Midbrain (tissue), 1 donor: ENCODE measurements at places on chromosomes 2 and 18.
A peak's percentile ranks its signal among the peaks of the same experiment; 100 is the strongest.

GRCh38 chr2:33365264-33365970 lies 111.0 kb upstream of the RASGRP3 start:
- no peak for DNase-seq

DNA sequence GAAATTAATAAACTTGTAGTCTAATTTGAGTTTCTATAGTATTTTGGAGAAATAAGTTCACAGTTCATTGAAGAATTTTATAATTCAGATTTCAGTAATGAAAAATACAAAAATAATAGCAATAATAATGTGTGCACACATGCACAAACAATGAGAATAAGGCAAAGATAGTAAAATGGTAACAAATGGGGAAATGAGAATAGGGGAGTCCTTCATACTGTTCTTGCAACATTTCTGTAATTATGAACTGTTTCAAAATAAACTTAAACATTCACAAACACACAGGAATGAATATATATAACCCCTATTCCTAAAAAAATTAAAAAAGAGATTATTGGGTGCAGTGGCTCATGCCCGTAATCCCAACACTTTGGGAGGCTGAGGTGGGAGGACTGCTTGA lies 63.9 kb downstream of the SPRED2 start:
- no peak for DNase-seq

- no peak for DNase-seq
Observed at GRCh38 chr18:25921677-25922421, 168.6 kb downstream of the SS18 start.

GRCh38 chr2:186697536-186697935 lies 3.7 kb downstream of the FAM171B start:
- DNase-seq, result no peak

DNA sequence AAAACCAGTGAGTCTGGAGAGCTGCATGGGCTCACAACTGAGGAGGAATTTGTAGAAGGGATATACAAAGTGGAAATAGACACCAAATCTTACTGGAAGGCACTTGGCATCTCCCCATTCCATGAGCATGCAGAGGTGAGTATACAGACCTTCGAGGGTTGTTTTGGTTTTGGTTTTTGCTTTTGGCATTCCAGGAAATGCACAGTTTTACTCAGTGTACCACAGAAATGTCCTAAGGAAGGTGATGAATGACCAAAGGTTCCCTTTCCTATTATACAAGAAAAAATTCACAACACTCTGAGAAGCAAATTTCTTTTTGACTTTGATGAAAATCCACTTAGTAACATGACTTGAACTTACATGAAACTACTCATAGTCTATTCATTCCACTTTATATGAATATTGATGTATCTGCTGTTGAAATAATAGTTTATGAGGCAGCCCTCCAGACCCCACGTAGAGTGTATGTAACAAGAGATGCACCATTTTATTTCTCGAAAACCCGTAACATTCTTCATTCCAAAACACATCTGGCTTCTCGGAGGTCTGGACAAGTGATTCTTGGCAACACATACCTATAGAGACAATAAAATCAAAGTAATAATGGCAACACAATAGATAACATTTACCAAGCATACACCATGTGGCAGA lies 3.6 kb downstream of the TTR start:
- DNase-seq, result no peak

DNA sequence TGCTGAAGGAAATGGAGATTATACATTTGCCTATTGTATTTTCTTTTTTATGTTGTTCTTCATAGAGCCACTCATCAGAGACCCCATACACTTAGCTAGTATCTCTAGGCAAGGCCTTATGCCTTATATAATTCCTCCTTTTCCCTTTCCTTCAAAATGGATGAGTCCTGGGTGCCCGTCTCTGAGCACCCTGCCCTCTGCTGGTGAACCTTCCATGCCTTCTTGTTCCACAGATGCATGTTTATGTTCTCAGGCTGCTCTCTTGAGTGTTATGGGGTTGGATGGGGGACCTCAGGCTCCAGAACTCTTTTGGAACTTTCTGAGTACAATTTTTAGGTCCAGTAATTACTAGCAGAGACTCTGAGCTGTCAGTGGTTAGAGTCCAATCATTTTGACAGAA lies 368.6 kb upstream of the SPRED2 start:
- no peak for DNase-seq

DNA sequence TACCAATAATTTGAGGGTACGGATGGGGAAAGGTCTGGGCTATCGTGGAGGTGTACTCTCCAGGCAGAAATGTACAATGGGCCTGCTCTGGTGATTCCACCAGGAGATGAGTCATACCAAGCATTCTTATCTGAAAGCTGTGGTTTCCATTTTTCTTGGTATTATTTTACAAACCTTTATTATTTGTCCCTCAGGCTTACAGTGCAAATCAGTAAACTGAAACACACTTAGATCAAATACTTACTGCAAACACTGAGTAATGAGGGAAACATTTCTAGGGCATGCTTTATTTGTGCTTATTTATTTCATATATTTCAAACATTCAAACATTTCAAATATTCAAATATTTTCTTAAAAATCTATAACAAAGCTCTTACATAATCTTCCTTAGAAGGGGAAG lies 319.8 kb downstream of the RND3 start:
- no peak for DNase-seq

DNA sequence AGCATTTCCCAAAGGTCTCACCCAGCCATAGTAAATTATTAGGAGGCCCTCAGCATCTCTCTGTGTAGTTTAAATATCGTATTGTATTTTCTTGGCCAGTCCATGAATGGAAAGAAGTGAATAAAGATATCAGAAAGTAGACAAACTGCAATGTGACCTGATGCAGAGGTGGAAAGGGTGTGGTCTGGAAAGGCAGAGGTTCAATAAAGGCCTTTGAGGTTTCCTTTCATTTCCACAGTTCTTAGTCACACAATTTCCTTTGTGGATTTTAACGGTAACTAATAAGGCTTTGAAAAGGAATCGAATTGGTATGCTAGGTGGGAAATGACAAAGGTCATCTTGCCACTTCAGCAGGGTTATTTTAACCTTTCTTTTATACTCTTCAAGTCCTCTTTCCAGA lies 20.1 kb upstream of the WIPF1 start:
- no peak for DNase-seq

DNA sequence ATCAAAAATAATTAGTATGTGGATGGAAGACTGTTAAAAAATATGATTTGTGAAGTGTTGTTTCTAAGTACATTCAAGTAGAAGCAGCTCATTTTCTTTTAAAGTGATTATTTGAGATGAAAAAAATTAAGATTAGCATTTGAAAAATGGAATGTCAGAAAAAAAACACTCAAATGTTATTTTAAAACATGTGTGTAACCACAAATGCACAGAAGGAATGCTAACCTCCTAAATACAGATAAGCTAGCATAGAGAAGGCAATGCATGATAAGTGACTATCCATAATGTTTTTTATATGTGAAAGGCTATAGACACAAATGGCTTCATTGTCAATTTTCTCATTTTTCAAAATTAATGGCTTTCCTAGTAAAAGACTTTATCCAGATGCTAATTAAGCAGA lies 198.9 kb downstream of the NYAP2 start:
- no peak for DNase-seq

DNA sequence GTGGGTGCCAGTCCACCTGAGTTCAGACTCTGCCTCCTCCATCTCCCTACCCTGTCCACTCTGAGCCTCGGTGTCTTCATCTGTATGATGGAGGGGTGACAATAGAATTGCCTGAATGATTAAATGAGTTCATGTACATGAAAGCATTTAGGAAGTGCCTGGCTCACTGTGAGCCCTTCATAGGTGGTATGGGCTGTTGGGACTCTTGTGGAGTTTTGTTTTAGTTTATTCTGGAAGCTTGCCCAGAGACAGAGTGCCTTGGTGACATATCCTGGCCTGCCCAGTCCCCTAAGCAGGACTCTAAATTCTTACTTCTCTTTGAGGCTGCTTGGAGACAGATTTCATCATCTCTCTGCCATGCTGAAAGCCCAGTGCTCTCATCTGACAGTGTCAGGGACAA lies 24.5 kb upstream of the GIGYF2 start:
- DNase-seq, result no peak

DNA sequence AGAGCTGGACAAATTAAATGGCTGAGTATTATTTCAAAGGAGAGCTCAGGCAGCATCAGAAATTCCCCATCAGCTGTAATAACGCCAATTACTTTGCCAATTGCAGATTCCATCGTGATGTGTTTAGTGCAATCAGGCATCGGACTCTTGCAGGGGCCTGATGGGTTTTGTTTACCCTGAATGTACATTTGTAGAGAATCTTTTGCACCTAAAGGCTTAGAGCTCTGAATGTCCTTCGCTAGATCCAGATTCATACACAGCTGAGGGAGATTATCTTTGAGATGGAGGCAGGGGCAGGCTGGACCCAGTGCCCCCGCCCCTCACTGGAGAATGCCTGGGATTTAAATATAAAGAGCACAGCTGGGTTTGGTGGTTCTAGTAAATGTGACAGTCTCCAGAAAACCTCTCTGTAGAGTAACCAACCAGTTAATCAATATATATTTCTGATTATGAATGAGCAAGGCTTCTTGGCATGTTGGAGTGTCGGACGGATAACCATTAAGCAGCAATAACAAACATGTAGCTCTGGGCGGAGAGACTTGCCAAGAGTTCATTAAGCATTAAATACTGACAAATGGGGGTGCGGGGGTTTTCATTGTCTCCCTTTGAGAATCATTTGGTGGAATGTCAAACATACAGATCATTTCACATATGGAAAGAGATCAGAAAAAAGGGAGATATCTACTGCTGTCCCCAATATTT lies 200.9 kb downstream of the SETBP1 start:
- no peak for DNase-seq

DNA sequence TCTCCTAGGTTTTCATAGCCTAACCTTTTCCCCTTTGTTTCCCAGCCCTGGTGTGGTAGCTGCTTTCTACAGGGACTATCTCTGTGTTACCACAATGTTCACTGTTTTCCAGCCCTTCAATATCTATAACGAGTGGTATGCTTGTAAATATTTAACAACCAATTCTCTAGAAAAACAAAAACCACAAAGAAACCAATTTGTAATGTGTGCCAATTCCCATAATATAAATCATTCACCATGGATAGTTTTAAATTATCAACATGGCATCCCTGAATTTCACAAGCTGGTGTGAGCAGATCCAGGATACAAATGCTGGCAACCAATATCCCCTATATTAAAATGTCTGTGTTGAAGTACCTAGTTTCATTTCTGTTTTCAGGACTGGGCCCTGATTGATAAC lies 207.5 kb upstream of the FBXO11 start:
- no peak for DNase-seq

DNA sequence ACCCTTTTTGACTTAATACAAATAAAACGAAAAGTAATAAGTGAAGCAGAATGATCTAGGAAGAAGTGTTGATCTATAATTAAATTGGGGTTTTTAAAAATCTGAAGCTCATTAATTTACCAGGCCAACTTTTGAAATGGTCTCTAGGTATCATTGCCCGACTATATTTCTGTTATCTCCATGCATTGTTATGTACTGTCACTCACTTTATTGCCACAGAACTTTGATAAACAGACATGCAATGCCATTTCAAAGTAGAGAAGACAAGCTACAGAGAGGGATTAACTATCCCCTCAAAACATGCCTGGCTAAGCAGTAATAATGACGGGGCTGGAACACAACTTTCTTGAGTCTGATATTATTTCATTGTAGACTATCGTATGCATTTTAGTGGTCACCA lies 147.6 kb upstream of the ITGA4 start:
- DNase-seq, result no peak

DNA sequence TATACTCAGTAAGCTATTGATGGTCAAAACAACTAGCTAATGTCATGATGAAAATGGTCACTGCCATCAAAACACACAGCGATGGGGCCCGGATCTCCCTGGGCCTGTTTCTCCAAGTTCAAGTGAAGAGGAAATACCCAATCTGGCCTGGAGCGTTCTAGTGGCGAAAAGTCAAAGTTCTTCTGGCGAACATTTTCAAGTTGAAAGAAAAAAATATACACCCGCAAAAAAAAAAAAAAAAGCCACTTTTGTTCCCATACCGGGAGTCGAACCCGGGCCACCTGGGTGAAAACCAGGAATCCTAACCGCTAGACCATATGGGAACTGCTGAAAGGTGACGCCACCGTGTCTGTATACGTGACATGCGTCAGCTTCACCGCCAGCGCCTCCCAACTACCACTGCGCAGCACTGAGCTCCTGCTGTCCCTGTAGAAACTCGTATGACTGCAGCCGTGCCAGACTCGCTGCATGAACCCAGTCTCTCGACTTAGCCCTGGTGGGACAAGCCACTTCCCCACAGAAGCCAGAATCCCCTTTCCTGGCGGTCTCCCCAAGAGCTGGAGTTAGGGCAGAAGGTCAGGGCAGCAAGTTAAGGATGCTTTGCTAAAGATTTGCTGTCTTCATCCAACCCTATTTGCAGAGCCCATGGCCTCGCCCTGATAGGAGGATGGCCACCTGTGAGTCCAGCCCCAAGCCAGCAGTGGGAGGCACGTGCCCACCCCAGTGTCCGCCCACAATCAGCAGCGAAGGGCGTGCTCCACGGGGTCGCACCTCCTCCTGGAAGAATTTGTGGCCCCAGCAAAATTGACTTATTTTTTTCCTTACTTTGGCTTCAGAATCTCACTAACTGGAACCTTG lies 5.6 kb upstream of the IMP4 start:
- peak; percentile 48 for DNase-seq

GRCh38 chr2:38571193-38571592 lies 31.5 kb downstream of the HNRNPLL start:
- DNase-seq, result no peak

DNA sequence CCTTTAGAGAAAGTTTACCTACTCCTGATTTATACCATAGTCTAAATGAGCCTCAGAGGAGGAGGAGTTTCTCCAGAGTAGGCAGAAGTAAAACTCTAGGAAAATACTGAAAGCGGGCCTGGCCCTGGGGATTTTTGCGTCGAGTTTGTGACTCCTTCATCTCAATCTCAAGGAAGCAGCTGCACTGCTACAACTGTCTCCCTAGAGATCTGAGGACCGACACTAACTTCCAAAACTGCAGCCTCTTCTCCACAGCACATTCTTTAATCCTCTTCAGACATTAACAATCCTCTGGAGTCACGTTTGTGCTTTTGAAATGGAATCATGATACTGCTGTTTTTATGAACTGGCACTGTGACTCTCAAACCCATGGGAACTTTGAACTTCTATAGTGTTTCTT lies 281.4 kb downstream of the KCNS3 start:
- DNase-seq, result no peak

DNA sequence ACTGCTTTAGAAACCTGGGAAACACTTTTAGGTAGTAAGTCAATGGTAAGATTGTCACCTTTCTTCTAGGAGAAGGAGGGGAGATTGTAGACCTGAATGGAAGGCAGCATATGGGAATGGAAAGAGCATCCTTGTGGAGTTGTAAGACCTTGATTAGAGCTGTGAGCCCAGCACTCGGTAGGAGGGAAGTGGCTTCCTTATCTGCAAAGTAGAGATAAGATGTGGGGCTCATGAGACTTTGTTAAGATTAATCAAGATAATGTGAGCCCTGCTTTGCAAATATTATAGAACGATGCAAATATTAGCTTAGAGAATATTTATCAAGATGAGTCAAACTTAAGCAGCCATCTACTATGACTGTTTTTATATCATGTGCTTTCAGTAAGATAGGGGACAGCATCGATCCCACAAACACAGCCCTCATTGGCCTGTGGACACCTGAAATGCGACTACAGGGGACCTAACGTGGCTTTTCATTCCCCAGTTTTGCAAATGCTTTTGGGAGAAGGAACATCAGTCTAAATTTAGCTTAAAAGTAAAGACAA lies 243.7 kb downstream of the LTBP1 start:
- DNase-seq, result no peak
